HCT116 (cell line): ENCODE measurements at places on chromosomes 1 and 21. TPM values are rescaled to one million over a fixed set of nuclear protein-coding genes. Genes with fewer than 3 reads are reported as not detected.

DNA sequence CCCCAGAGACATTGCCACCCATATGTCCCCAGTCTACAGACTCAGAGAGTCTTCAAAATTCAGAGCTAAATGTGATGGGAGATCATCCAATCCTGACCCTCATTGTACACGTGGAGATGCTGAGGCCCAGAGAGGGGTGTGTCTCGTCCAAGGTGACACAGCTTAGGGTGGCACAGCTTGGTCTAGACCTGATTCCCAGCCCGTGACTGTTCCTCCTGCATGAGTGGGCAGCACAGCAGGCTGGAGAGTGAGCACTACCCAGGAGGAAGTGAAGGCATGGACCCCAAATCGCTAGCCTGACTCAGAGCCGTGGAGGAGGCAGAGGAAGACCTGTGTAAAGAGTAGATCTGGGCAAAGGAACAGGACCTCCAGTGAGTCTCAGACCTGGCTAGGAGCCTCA is 16.4 kb downstream of the S100A7 start:
- DNase-seq, result no peak

- no peak for DNase-seq
These were observed 15.6 kb downstream of the NIBAN1 start for GRCh38 chr1:184958554-184959353.

- no peak for DNase-seq
These were observed 6.9 kb downstream of the CATSPER4 start for GRCh38 chr1:26197301-26197700.

DNA sequence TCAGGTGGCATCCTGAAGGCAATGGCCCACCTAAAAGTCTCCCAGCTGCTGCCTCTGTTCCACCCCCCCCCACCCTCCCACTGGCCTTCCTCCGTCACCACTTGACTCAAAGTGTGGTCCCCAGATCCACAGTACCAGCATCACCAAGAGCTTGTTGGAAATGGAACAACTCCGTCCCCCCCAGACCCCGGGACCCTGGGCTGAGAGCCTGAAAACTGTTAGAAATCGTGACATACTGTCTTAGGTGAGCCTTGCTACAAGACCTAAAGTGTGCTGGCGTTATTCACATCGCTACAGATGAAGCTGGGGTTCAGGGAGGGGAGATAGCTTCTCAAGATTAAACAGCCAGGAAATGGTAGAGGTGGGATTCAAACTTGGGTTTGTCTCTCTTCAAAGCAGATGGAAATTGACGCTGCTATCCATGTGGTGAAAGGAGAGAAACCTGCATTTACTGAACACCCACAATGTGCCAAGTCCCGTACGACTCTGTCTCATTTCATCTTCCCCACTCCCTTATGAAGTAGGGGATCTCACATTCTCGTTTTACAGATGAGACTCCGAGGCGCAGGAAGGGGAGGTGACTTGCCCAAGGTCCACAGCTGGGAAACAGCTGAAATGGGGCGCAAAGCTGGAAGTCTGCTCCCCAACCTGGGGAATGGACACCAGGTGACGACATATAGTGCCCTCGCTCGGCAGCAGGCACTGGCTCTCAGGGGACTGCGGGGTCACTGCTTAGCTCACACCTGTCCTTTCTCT is 52.8 kb upstream of the IFFO2 start:
- no peak for DNase-seq

GRCh38 chr1:18373882-18374493 is 106.7 kb upstream of the KLHDC7A start:
- no peak for DNase-seq

Gene AMPD1
- total RNA-seq, result not detected
